Stimulated activated CD4-positive, alpha-beta T cell treated with anti-CD3 and anti-CD28 coated beads, Interleukin-1b, Interleukin-23, amount 100 ng/mL, for 24 hours (primary cell): ENCODE measurements at places on chromosomes 11 and 22.

DNA sequence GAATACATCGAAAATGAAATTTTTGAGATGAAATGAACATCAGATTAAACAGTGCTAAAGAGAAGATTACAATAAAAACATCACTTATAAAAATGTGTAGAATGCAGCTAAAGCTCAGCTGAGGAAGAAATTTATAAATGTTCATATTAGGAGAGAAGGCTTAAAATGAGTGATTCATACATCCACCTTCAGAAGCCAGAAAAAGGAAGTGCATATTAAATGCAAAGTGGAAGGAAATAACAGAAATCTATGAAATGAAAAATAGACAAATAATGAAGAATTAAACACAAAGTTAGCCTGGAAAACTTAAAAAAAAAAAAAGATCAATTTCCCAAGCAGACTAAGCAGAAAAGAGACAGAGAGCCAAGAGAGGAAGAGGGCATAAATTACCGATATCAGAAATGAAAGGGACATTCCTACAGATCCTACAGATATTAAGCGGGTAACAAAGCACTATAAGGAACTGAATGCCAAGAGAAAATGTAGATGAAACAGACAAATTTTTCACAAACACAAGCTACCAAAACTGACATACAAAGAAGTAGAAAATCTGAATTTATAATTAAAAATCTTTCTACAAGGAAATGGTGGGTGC lies 7.2 kb upstream of the MOB2 start:
- DNase-seq, result no peak

- no peak for DNase-seq
Measured at GRCh38 chr22:19477321-19478044, 1.5 kb downstream of the UFD1 start.

- DNase-seq, result no peak
Measured at GRCh38 chr11:70353329-70353728, 45.0 kb upstream of the CTTN start.

- DNase-seq, result no peak
Measured at GRCh38 chr11:18969720-18970119, 30.5 kb upstream of the MRGPRX1 start.

GRCh38 chr11:98965358-98965757 lies 55.4 kb upstream of the CNTN5 start:
- DNase-seq, result no peak

DNA sequence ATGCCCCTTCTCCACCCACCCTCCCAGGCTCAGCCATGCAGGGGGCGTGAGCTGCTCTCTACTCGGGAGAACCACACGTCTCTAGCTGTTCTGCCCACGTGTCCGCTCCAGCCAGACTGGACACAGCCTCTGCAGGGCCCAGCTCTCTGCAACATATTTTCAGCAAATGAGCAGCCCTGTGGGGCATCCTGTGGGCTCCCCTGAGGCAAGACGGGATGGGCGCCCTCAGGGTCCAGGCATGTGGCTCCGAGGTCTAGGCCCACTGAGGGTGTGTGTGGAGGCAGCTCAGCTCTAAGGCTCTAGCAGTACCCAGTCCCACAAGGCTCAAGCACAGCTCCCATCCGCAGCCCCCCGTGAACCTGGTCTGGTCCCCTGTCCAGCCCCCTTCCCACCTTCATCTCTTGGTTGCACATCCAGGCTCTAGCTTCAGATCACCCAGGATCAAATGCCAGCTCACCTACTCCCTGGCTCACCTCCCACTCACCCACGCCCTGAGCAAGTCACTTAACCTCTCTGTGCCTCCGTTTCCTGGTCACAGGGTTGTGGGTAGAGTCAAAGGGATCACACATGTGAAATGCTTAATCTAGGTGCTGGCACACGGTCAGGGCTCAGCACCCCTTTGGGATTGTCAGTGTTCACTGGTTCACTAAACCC lies 57.8 kb upstream of the TCF20 start:
- DNase-seq, result no peak

- no peak for DNase-seq
Measured at GRCh38 chr11:8068605-8069221, 12.3 kb upstream of the TUB start.

GRCh38 chr11:17206463-17206862 lies 1.3 kb downstream of the PIK3C2A start:
- DNase-seq, result no peak

- DNase-seq, result no peak
Measured at GRCh38 chr11:92797874-92798273, 171.6 kb upstream of the MTNR1B start.

- no peak for DNase-seq
Measured at GRCh38 chr11:36116161-36116560, 172.3 kb downstream of the LDLRAD3 start.

DNA sequence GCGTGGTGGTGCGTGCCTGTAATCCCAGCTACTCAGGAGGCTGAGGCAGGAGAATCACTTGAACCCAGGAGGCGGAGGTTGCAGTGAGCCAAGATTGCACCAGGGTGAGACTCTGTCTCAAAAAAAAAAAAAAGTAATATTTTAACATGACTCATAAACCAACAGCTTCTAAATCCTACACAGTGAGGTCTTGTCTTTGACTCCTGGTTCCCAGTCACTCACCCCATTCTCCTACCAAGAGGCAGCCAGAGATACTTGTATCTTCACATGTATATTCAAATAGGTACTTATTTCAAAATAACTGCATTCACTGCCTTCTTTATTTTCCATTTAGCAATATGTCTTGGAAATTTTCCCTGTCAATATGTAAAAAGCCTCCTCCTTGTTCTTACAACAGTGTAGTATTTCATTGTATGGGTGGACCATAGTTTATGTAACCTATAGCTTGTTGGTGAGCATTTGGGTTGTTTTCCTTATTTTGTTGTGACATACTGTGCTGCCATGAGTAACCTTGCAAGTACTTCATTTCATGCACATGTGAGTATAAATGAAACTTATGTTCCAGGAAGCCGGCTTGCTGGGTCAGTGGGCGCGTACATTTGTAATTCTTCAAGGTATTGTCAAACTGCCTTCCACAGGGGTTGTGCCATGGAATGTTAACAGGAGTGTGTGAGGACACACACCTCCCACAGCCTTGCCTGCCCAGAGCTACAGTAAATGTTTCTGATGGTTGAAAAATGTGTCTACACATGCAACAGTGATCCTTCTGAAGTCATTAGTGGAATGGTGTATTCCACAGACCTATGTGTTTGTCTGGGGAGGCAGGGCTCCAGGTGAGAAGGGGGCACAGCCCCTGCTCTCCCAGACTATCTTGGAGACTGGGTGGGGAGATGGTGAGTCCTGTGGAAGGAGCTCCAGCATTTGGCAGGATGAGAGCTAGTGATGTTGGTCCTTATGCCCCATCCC lies 47.9 kb downstream of the OSBP2 start:
- no peak for DNase-seq

- no peak for DNase-seq
Measured at GRCh38 chr11:117633186-117633754, 163.7 kb downstream of the DSCAML1 start.

DNA sequence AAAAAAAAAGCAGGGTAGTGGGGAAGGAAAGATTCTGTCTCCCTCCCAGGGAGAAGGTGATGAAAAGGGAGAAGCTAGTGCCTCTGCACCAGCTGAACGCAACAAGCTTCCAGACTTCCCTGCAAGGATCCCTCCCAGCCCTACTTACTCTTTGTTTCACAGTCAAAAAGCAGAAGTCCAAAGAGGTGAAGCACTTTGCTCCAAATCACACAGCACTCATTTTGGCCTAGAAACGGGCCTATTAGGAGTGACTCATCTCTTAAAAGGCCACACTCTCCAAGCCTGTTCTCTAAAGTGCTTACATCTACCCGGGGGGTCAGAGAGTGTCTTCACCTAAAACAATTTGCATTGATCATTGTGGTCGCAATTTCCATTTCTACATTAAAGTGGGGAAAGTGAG lies 17.7 kb upstream of the GRK3 start:
- no peak for DNase-seq

DNA sequence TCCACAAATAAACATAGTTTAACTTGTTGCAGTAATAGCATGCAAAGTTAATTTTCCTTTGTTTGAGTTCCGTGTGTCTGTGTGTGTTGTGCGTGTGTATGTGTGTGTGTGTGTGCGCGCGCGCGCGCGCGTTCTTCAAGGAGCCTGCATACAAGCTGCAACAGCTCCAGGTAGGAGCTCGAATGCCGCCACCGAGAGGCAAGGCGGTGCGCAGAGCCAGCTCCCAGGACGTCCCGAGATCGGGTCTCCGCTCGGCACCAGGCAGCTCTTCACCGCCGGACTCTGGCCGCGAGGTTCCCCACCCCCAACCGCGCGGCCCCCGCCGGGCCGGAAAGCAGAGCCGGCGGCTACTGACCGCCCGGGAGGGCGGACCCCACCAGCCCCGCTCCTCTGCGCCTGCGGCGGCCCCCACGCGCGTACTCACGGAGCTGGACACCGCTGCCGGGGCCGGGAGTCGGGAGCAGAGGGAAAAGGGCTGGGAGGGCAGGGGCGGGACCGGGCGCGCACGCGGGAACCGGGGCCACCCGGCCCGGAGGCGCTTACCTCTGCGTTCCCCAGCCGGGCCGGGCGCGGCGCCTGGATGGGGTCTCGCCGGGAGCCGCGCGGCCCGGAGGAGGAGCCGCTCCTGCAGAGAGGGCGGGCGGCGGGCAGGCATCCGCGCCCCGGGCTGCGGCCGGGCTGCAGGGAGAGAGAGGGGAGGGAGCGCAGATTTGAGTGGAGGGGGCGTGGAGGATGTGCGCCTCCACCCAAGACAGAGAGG lies 40.4 kb upstream of the AKIP1 start:
- no peak for DNase-seq

GRCh38 chr11:15668718-15669117 lies 554.0 kb downstream of the INSC start:
- no peak for DNase-seq

DNA sequence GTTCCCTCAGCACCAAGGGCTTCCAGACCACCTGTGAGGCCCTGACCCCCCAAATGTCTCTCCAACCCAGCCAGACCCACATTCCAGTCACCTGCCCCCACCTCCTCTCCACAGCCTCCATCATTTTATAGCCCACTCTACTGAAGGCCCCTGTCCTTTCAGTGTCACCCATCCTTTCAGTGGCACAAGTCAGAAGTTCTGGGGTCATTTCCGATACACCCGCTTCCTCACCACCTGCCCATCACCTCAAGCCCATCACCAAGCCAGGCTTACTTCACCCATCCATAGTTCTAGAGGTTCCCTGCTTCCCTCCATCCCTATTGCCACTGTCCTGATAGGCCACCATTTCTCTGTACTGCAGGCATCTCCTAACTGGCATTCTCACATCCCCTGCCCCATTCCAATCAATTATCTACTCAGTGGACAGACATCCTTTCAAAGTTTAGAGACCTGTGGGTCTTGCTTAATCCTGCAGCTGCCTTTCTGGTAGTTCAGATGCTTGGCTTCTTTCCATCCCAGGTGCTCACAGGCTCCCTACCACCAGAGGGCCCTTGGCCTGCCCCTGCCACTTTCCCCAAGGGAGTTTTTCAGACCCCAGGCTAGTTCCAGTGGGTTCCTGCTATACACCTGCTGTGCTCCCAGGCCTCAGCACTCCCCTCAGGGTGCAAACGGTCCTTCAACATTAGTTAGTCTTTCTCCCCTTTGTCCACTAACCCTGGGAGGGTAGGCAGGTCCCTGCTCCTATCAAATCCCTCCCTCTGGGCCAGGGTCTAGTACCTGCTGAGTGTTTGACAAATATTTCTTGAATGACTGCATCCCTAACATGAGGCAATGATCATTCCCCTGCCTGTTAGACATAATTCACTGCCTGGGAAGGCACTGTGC lies 7.6 kb downstream of the KCNQ1OT1 start:
- DNase-seq, result no peak

DNA sequence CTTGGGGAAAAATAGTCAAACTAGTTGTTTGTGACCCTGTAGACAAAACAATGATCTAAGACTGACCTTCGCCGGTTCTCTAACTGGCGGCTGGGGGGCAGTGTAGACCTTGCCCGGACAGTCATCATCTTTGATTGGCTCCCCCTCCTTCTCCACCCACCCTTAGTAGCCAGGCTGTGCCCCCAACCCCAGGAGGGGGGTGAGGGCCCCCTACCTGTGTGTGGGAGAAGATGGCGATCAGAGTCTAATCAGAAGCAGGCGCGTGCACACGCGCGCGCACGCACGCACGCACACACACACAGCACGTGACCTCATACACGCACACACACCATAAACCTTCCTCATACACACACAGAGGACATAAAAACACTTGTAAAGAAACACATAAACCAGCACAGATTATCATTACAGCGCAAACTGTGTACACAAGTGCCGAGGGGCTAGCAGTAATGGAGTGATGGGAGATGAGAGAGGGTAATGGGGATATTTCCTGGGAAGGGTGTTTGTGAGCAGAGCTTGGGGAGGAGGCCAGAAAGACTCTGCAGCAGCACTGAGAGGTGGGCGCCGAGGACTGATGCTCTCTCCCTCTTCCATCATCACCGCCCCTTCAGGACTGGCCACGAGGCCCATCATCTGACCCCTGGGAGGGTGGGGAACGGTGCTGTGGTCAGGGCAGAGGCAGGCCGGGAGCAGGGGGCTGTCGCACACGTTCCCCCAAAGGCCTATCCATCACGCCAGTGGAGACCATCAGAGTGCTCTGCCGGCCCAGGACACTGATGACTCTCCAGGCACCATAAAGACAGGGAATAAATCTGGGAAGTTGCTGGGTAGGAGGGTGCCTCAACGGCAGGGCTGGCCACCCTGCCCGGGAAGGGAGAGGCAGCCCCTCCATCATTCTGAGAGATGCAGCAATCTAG lies 12.2 kb downstream of the NECTIN1 start:
- DNase-seq, result no peak
